ENCODE measurements at places on chromosomes 12 and 14.

- DNase-seq: no peak
Measured at GRCh38 chr12:51357374-51358047, 11.0 kb upstream of the CELA1 start.

DNA sequence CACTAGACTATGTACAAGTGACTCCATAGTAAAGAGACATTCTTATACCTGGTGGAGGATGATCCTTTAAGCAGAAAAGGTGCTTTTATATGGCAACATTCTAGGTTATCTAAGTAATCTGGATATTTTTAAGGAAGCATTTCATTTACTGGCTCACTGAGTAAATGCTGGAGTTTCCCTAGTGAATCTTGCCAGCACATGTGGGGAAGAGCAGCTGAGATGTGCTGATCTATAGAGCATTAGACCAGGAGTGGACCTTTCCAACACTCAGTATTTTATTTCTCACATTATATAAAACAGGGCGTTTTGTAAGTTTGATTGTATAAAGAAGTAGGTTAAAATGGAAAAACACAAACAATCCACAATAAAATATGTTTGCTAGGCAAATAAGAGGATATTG, 478.5 kb downstream of the ATP23 start:
- no peak for DNase-seq

GRCh38 chr12:31245822-31246469, 80.0 kb downstream of the SINHCAF start:
- DNase-seq: no peak

GRCh38 chr12:38025916-38026315, 290.7 kb upstream of the ALG10B start:
- no peak for DNase-seq

- no peak for DNase-seq
Measured at GRCh38 chr12:26122061-26122680, 2.7 kb downstream of the BHLHE41 start.

GRCh38 chr14:53047307-53048069, 96.6 kb upstream of the FERMT2 start:
- DNase-seq: no peak

GRCh38 chr14:85529803-85530574, at the start of gene FLRT2:
Gene FLRT2, plus strand, starts transcription at chr14:85530144. Its CDS starts 91,371 bp downstream, at chr14:85621515.
- DNase-seq: no peak

GRCh38 chr14:52850451-52850909, 59.1 kb upstream of the GNPNAT1 start:
- no peak for DNase-seq

GRCh38 chr14:69989622-69990021, 110.4 kb downstream of the SMOC1 start:
- no peak for DNase-seq

DNA sequence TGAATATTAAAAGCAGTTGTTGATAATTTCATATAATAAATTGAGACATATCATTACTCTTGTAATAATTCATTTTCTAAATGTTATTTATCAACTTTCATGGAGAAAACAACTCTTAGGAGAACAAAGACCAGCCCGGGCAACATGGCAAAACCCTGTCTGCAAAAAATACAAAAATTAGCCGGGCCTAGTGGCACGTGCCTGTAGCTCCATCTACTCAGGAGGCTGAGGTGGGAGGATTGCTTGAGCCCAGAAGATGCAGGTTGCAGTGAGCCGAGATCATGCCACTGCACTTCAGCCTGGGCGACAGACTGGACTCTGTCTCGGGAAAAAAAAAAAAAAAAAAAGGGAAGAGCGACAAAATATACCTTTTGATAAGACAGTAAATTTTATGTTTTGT, 21.2 kb downstream of the SLC35E3 start:
- DNase-seq: no peak

GRCh38 chr14:100815478-100816285, 10.2 kb upstream of the MEG3 start:
- DNase-seq: no peak

GRCh38 chr12:70052931-70053497, 190.2 kb upstream of the CNOT2 start:
- DNase-seq: no peak

DNA sequence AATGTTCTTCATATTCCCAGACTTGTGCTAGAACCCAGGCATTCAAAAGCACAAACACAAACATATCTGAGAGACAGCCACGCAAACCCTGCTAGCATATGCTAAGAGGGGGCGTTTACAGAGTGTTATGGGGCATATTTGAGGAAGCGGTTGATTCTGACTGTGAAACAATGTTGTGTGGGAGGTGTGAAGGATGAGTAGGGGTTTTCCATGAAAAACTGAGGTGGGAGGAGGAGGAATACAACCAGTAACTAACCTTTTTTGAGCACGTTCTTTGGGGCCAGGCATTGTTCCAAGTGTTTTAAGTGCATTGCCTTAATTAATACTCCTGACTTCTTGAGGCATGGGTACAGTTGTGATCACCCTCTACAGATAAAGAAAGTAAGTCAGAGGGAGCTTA, 499.5 kb downstream of the AACS start:
- no peak for DNase-seq

- DNase-seq: no peak
Measured at GRCh38 chr14:47626151-47627035, 49.0 kb downstream of the MDGA2 start.

DNA sequence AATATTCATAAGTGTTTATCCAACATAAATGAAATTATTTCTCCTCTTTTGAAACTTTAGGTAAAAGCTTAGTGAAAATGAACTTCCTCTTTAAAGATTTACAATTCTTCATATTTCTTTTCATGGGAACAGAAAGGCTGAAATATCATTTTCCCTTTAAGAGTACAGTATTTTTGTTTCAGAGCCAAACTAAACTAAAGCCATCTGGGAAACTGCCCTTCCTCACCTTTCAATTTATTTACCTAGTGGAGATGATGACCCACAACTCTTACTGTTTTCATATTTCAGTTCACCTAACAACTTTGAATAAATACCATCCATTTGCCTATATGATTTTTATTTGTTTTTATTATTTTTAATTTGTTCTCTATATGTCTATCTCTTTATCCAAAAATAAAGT, 105.4 kb downstream of the ALX1 start:
- DNase-seq: no peak

- no peak for DNase-seq
Measured at GRCh38 chr14:42469637-42470426, 863.2 kb downstream of the LRFN5 start.

DNA sequence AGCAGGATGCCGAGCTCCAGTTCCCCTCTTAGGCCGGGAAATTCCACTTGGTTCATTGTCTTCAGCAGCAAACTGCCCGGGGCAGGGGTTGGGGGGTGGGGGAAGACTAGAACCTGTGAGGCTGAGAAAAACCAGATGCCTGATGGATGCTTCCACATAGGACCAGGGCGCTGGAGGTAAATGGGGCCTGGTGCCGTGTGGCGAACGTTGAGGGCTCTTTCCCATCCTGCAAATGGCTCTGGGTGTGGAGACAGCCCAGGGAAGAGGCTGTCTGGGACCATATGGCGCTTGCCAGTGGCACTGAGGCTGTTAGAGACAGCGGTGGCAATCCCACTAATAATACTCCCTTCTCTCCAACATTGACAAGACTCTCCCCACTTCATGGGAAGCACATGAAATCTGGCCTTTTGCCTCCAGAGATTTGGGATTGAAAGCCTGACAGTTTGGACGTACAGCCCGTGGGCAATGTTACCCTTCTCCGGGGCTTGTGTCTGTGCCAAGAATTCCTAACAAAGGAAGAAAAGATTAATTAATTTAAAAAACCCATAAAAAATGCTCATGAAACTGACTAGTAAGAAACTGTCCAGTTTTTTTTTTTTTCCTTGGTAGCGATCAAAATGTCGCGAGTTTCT, 44.5 kb downstream of the MAP1LC3B2 start:
- DNase-seq: no peak

- peak; percentile 53 for DNase-seq
Measured at GRCh38 chr12:120012067-120012621, 23.1 kb downstream of the BICDL1 start.

DNA sequence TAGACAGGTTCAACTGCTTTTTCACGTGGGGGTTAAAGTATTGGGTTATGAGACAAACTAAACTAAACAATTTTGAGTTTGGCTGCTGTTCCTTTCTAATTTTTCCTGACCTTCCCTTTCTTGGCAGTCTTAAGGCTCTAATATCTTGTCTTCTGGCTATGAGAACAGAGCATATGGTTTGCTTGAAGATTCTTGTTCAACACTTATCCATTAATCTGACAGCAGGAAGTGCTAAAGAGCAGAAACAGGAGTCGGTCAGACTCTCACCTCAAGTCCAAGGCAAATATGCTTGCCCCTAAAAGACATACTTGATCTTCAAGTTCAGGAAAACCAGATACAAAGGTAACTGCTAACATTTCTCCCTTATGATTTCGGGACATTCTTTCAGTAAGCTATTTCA, 52.6 kb upstream of the KCNJ8 start:
- DNase-seq: no peak

DNA sequence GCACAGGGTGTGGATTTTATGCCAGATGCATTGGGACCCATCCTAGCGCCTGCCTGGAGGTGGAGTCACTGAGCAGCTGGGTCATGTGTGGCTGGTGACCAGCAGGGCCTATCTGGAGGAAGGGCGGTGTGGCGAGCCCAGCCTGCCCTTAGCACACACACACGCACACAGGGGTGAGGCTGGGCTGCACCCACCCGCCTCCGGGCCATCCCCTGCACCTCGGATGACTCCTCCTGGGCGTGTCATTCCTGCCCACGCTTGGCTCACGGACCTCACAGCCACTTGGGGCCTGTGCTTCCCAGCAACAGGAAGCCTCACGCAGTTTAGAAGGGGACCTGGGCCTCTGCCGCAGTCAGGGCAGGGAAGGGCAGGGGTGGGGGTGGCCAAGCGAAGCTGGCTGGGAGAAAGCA, 36.2 kb upstream of the FZD10 start:
- no peak for DNase-seq

DNA sequence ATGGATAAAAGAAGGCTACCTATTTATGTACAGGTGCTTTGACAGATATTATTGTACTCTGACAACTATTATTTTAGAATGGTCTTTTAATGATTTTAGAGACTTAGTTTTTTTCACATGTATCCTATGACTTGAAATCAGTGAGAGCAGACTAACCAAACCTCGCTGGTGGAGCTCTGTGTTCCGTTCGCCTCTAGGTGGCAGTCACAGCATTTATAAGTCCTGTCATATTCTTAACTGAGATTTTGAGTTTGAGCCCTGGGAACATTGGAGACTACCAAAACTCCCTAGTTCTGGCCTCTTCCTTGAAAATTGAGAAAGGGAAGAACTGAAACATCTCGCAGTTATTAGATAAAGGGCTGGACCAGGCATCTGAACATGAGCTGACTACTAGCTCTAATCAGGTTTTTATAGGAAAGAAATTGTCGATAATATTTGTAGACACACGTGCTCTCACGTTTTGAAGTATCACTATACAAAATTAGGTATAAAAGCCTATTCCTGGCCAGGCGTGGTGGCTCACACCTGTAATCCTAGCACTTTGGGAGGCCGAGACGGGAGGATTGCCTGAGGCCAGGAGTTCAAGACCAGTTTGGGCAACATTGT, 48.3 kb downstream of the TTLL5 start:
- peak; percentile 42 for DNase-seq

DNA sequence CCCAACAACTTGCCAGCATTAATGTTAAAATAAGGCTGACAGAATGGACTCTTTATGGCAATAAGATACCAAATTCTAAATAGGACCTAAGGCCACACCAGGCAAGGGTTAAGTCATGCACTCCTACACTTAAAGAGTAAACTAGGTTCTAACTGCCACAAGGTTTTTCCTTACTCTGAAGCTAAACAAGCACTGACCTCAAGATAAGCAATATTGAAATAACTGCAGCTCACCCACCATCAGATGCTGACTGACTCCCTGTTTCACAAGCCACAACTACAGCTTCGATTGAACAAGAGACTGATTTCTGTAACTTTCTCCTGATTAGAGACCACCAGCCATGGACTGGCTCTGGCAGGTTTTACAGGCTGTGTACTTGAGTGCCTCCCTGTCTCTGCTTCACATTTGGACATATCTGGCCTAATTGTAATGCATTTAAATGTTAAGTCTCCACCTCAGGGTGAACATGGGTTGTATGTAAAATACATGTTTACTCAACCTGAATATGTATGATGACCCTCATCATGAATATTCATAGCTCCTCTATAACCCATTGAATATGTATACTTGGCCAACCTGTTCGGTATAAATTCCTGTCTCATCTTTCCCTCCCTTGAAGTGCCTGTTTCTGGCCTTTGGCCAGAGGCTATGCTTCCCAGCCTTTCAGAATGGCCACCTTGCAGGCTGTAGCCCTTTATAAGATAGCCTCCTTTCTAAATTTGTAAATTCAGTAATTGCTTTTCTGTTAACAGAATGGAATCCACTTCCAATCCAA, 70.5 kb upstream of the DAAM1 start:
- no peak for DNase-seq

DNA sequence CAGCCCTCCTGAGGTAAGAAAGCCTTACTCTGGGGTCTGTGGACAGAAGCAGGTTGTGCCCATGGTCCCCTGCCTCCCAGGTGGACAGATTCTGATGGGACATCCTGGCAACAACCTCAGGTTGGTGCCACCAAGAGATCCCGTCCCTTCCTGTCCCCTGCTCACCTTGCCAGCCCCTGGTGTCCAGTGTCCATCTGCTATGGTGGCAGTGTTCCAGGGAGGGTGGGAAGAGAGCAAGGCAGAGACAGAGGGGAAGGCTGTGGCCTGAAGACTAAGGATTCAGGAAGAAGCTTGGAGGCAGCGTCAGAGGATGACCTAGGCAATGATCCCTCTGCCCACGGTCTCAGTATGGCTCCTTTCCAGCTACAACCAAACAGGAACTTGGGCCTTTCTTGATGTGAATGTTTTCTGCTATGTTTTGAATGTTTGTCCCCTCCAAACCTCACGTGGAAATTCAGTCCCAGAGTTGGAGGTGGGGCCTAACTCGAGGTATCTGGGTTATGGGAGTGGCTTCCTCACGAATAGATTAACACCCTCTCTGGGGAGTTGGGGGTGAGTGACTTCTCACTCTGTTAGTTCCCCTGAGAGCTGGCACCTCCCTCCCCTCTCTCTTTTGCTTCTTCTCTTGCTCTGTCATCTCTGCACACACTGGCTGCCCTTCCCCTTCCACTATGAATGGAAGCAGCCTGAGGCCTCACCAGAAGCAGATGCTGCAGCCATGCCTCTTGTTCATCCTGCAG, 26.9 kb downstream of the IQSEC3 start:
- no peak for DNase-seq

GRCh38 chr14:32728976-32729375, 209.7 kb upstream of the NPAS3 start:
- DNase-seq: no peak

- DNase-seq: no peak
Measured at GRCh38 chr14:89469210-89470198, 52.5 kb upstream of the FOXN3 start.

DNA sequence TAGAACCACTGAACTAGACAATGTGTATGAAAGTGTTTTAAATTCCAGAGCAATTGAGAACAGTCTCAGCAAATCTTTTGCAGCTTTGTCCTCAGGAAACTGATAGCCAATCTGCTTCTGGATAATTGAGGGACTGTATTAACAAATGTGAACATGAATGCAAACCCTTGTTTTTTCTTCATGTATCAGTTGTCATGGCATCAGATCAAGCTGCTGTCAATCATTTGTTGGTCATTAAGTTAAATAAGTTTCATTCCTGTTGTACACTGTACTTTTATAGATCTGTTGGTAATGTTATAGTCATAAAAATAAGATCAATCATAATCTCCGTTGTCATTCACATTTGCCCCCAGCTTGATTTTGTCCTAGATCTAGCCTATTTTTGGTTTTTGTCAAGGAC, 65.5 kb upstream of the RFX4 start:
- DNase-seq: no peak

GRCh38 chr12:54004841-54005530, 3.8 kb upstream of the HOXC8 start:
- no peak for DNase-seq
